ENCODE measurements at places on chromosomes 11 and 22.

GRCh38 chr22:23709107-23709506, 18.3 kb downstream of the RGL4 start:
- no peak for DNase-seq

- no peak for DNase-seq
These were observed 551.9 kb upstream of the KIRREL3 start for GRCh38 chr11:127552446-127552845.

- no peak for DNase-seq
These were observed 36.9 kb downstream of the SHANK2 start for GRCh38 chr11:71215425-71215965.

GRCh38 chr22:36144886-36145541, 15.5 kb downstream of the APOL3 start:
- DNase-seq = no peak

- peak; percentile 23 for DNase-seq
These were observed 57.8 kb upstream of the PSMA1 start for GRCh38 chr11:14577835-14578529.

- DNase-seq = no peak
These were observed 51.7 kb downstream of the ZNF143 start for GRCh38 chr11:9512370-9513019.

DNA sequence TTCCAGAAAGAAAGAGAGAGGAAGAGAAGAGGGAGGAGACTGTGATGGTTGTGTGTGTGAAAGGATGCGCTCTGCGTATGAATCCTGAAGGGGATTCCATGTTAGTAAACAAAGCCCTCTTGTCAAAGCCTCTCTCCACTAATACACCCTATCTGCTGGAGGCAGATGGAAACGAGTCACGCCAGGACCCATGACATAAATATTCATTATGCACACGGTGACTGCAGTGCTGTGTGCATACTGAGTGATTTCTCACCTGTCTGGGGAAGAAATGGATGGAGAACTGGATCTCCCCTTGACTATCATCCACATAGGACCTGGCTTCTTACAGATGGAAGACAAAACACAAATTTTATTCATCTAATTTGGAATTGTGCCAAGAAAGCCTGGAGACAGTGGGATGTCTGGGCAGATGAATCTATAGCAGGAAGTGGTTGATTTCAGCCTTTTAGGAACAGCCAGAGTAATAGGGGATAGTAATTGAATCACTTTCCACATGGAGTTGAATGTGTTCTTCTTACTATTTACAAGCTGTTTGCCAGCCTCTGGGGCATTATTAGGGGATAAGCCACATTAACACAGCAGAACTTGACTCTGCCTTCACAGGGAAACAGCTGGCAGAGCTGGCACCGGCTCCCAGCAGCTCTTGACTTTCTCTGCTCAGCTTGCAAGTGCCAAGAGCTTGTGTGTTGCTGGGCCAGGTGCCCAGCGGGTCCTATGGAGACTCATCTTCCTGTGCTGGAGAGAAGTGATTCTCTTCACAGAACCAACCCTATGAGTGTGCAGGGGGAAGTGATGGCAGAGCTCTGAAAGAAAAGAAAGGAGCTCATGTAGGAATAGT, 9.0 kb downstream of the MTNR1B start:
- no peak for DNase-seq

DNA sequence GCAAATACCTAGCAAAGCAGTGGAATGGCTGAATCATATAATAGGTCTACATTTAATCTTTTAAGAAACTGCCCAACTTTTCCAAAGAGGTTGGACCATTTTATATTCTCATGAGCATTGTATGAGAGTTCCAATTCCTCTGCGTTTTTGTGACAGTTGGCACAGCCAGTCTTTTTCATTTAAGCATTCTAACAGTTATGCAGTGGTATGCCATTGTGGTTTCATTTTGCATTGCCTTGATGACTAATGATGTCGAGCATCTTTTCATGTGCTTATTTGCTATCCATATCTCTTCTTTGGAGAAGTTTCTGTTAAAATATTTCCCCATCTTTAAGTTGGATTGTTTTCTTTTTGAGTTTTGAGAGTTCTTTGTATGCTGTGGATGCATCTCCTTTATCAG, 38.7 kb downstream of the EIF3F start:
- no peak for DNase-seq

DNA sequence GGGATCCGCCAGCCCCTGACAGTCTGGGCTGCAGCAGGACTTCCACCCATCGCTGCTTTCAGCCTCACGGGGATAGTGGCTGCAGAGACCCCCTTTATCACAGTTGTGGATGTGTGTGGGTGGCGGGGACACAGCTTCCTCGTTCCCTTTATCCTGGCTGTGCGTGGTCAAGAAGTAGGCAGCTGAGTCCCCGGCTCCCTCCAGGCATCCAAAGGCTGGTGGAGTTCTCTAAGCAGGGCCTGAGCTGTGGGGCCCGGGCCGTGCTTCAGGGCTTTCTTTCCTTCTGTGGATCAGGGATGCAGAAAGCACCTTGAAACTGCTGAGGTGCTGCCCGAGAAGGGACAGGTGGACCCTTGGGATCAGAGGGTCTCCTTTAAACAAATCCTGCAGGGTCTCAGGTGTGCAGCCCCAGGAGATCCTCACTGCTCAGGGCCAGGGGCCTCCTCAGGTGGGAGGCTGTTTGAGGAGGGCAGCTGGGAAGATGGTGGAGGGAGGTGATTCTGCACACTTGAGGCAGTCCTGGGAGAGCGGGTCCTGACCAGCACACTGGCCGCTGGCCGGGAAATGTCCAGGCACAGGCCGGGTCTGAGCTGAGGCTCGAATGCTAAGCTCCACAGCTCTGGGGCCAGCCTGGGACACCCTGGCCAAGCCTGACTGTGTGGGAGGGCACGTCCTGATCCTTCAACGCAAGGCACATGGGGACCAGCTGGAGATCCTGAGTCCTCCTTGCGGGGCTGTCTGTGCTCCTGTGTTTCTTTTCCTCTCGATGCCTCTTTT, 1024.3 kb downstream of the BRD1 start:
- no peak for DNase-seq

DNA sequence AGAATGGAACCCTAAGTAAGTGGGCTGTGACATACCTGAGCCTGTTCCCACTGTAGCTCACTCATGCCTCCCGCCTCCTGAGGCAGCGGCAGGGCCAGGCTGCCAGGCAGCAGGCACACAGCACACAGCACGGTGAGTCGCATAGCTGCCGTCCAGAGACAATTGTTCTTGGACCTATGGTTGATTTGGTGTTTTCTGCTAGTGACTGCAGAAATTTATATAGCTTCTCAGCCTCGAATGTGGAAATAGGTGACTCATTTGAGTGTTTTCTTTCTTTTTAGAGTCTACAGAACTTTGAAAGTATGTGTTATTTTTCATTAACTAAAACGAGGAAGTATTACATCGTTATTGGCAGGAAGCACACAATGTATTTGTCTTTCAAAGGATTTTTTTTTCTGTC, at the start of gene MMP7:
TSS of gene MMP7 (minus strand) at position 190 of the 400 bp plus-strand sequence. CDS start at position 143, 47 bp downstream.
- DNase-seq = no peak

DNA sequence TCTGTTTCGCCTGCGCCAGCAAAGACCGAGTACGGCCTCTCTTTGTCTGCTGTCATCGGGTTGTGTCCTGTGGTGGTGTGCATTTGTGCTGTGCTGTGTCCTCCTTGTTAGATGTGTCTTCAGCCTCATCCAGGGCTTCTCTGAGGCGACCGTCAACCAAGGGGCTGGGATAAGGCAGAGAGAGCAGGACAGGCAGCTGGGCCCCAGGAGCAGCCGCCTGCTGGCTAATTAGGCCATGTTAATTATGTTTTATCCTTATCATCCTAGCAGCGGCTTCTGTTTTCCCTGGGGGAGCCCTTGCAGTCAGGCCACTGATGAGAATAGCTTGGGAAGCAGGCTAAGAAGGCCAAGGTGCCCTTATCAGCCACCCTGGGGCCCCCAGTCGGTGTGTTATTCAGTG, 40.7 kb upstream of the TTC12 start:
- no peak for DNase-seq

All from CD4-positive, alpha-beta memory T cell (primary cell).